ENCODE measurements at places on chromosomes 5 and 9. TPM values are rescaled to one million over a fixed set of nuclear protein-coding genes. Genes with fewer than 3 reads are reported as not detected.

Gene LCN12
- 0.29 TPM for total RNA-seq

Gene PCDHGA7
- total RNA-seq, result 4.6 TPM

Gene MOB3B
- 0.65 TPM for total RNA-seq

Gene VCAN
- total RNA-seq, result 10.4 TPM

Gene CARD9
- total RNA-seq, result 0.65 TPM

Gene N4BP3
- 37.9 TPM for total RNA-seq

Gene KIF4B
- total RNA-seq, result 0.33 TPM

Gene MEIKIN
- not detected for total RNA-seq
